Activated T-helper 1 cell treated with anti-CD3 and anti-CD28 coated beads, Interleukin-12 subunit alpha, Interleukin-12 subunit beta, Interleukin-2, Interleukin-4 antibody, amounts not matched to agents 30 ng/mL and 10 ng/mL and 1 ng/mL, durations not matched to agents 14 hours and 24 hours and 36 hours (primary cell): ENCODE measurements at places on chromosomes 5 and 9.

DNA sequence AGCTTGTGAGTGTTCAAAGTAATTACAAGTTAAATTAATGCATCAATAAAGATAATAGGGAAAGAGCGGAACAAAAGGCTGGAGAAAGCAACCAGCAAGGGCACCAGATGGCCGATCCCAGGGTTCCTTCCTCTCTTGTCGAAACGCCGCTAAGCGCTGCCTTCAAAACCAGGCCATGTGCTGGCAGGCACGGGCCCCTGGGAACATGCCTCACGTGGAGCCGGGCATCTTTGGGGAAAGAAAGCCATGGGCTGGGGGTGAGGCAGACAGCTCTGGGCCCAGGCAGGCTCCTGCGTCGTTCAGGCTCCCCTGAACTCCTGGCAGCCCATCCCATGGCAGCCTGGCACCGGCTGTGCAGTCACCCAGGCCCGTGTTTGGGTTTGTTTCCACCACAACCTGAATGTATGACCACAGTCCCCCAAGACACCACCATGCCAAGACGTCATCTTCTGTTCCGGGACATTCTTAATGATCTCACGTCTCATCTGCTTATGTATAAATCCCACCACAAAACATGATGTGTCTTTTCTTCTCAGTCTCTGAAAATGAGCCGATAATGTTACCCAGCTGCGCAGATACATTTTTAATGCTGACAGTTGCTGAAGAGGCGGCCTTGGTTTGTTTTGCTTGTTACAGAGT is 110.4 kb upstream of the SARDH start:
- no peaks in the 10 kb centered on the region for H3K36me3 ChIP-seq
- no peak overlapping the region for H3K4me3 ChIP-seq
- no peaks in the 10 kb centered on the region for H3K4me1 ChIP-seq
- no peaks in the 10 kb centered on the region for H3K27me3 ChIP-seq

DNA sequence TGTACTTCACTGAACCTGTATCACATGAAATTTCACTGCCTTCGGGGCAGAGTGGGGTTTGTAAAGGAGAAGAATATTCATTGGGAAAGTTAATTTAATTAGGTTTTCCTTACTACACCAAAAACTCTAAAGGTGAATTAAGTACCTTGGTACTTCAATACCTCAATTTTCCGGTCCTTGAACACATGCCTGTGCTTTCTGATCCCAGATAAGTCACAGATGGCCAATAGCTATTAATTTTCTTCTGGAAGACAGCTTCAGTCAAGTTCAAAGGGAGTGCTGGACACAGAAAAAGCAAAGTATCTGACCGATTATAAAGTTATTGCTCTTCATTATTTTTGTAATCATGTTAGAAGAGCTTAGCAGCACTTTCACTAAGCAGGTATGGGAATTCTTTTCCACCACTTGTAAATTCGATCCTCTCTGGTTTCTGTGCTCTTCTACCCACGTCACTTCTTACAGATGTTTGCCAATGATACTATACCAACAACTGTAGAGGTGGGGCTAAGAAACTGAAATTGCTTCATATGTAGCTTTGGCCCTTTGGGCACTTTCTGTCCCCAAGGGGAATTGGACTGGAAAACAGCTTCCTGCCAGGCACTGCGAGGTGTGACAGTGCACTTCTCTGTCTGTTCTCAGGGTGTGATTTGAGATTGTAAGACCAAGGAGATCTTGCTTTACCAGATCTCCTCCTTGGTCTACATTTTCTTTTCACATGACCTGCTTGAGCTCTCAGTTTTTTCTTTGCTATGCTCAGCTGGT is 164.0 kb downstream of the CCDC192 start:
- H3K27ac ChIP-seq, result no peak overlapping the region
- H3K36me3 ChIP-seq, result no peaks in the 10 kb centered on the region
- H3K4me3 ChIP-seq, result no peak overlapping the region
- DNase-seq, result no peak
- H3K4me1 ChIP-seq, result no peaks in the 10 kb centered on the region

GRCh38 chr5:158851488-158851887 is 248.2 kb downstream of the EBF1 start:
- H3K36me3 ChIP-seq, result no peaks in the 10 kb centered on the region
- H3K27ac ChIP-seq, result no peak overlapping the region
- H3K27me3 ChIP-seq, result peaks cover 2% of the 10 kb centered on the region
- DNase-seq, result no peak
- peaks cover 4% of the 10 kb centered on the region for H3K4me1 ChIP-seq

DNA sequence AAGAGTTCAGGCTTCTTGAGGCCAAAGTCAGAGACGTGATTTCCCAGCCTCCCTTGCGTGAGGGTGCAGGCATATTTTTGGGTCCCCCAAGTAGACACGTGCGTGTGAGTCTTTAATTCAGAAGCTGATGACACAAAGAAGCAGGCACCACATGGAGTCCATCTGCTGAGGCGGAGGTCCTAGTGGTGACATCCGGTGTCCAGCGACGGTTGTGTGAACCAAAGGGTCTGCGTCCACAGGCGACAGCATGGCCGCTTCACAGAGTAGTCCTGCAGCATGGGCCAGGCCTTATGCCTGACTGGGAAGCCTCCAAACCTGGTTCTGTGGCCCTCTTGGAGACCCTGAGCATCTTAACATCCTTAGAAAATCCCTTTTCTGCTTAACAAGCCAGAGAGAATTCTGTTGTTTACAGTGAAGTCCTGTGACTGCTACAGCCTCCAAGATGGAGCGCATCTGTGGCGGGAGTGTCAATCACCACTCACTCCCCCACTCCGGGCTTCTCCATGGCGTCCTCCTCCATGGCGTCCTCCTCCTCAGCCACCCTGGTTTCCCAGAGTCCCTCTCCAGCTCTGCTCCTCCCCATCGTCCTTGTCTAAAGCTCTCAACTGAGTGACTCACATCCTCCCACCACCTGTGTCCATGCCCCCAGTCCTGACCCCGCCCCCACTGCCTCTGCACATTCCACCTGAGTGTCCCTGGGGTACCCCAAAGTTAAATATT is 133.8 kb downstream of the PAX5 start:
- no peak overlapping the region for H3K27ac ChIP-seq
- no peak overlapping the region for H3K4me3 ChIP-seq
- no peaks in the 10 kb centered on the region for H3K36me3 ChIP-seq

DNA sequence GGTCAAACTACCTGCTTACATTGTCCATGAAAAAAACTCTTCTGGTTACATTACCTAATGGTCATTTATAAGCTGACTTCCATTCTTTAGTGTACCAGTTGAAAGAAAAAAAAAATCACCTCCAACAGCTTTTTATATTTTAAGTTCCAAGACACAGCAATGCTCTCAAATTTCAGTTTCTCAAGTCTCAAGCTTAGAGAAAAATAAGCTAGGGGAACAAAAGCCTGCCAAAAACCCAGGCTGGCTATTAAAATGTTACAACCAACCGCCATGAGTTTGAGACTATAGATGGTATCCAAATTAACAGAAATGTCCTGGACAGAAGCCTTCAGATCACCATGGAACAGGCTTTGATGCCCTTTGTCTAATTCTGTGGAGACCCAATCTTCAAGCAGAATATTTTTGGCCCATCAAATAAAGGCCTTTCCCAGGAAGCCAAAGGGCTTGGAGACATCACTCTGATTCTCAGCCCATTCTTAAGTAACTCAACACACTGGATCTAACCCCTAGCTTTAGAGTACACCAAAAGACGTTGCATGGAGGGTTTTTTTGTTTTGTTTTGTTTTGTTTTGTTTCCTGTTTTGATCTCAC is 343.7 kb downstream of the GLIS3 start:
- no peaks in the 10 kb centered on the region for H3K27me3 ChIP-seq
- no peak overlapping the region for H3K27ac ChIP-seq
- no peaks in the 10 kb centered on the region for H3K4me1 ChIP-seq
- no peak overlapping the region for H3K4me3 ChIP-seq
- DNase-seq, result no peak

GRCh38 chr9:121073038-121073437 is 1.7 kb upstream of the CNTRL start:
- peak overlapping the region; percentile 100 for H3K4me3 ChIP-seq
- H3K27ac ChIP-seq, result peak overlapping the region; percentile 45
- DNase-seq, result no peak
- H3K4me1 ChIP-seq, result peaks cover 57% of the 10 kb centered on the region

- H3K4me1 ChIP-seq, result no peaks in the 10 kb centered on the region
- no peaks in the 10 kb centered on the region for H3K27me3 ChIP-seq
- H3K27ac ChIP-seq, result no peak overlapping the region
- DNase-seq, result no peak
These were observed 139.0 kb upstream of the GAS1 start for GRCh38 chr9:87086221-87086818.

GRCh38 chr9:121562301-121562700 is 62.7 kb upstream of the GGTA1 start:
- H3K27me3 ChIP-seq, result peaks cover 6% of the 10 kb centered on the region
- no peaks in the 10 kb centered on the region for H3K36me3 ChIP-seq
- no peak for DNase-seq
- no peak overlapping the region for H3K27ac ChIP-seq
- no peak overlapping the region for H3K4me3 ChIP-seq
- H3K4me1 ChIP-seq, result no peaks in the 10 kb centered on the region

GRCh38 chr5:181204826-181205760 is at the start of gene TRIM7:
Gene TRIM7 (minus strand): TSS chr5:181205196. CDS start chr5:181205110, 86 bp downstream.
- peak within 1 kb of the TSS; percentile 89 for H3K4me3 ChIP-seq
- peaks cover 3% of the 10 kb centered on the region for H3K36me3 ChIP-seq
- DNase-seq, result peak; percentile 16
- peak within 1 kb of the TSS; percentile 81 for H3K27ac ChIP-seq
- H3K27me3 ChIP-seq, result peaks cover 47% of the 10 kb centered on the region

GRCh38 chr9:89605465-89606048 is 745 bp downstream of the GADD45G start:
- peaks cover 9% of the 10 kb centered on the region for H3K27me3 ChIP-seq
- H3K4me3 ChIP-seq, result peak overlapping the region; percentile 92
- peaks cover 29% of the 10 kb centered on the region for H3K36me3 ChIP-seq
- peak overlapping the region; percentile 91 for H3K27ac ChIP-seq
- peak; percentile 62 for DNase-seq

- peaks cover 15% of the 10 kb centered on the region for H3K27me3 ChIP-seq
- H3K27ac ChIP-seq, result no peak overlapping the region
- no peak for DNase-seq
- peaks cover 3% of the 10 kb centered on the region for H3K36me3 ChIP-seq
- H3K4me1 ChIP-seq, result no peaks in the 10 kb centered on the region
- H3K4me3 ChIP-seq, result no peak overlapping the region
These were observed 28.7 kb downstream of the ROR2 start for GRCh38 chr9:91921371-91921770.

DNA sequence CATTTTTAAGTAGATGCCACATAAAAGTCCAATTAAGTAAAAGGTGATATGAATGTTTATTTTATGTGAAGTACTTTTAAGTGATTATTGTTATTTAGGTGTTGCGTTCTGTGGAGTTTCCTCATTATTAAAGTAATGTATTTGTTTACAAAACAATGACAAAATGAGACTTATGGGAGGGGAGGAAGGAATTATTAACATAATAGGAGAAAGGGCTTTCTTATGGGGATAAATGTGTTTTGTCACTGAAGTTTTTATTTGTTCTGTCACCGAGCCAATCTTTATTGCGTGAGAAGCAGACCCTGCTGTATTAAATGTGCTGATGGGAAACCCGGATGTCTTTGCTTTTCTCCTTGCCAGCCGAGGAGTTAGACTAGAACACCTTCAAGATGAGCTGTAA is 44.5 kb downstream of the TRIO start:
- H3K27me3 ChIP-seq, result peaks cover 4% of the 10 kb centered on the region
- no peak for DNase-seq
- no peak overlapping the region for H3K27ac ChIP-seq
- H3K36me3 ChIP-seq, result no peaks in the 10 kb centered on the region

- H3K4me3 ChIP-seq, result no peak overlapping the region
- H3K36me3 ChIP-seq, result peaks cover 2% of the 10 kb centered on the region
- no peak for DNase-seq
- no peaks in the 10 kb centered on the region for H3K4me1 ChIP-seq
- no peak overlapping the region for H3K27ac ChIP-seq
These were observed 134.3 kb downstream of the PPP2R2B start for GRCh38 chr5:146744068-146744745.

- no peak overlapping the region for H3K4me3 ChIP-seq
- H3K4me1 ChIP-seq, result no peaks in the 10 kb centered on the region
- no peaks in the 10 kb centered on the region for H3K27me3 ChIP-seq
- no peak for DNase-seq
These were observed 25.4 kb downstream of the TYRP1 start for GRCh38 chr9:12718482-12719026.

GRCh38 chr5:138468966-138469539 is 3.8 kb downstream of the EGR1 start:
- peaks cover 26% of the 10 kb centered on the region for H3K4me1 ChIP-seq
- DNase-seq, result no peak
- H3K27me3 ChIP-seq, result peaks cover 17% of the 10 kb centered on the region
- H3K36me3 ChIP-seq, result peaks cover 24% of the 10 kb centered on the region
- no peak overlapping the region for H3K27ac ChIP-seq
- peak overlapping the region; percentile 83 for H3K4me3 ChIP-seq

DNA sequence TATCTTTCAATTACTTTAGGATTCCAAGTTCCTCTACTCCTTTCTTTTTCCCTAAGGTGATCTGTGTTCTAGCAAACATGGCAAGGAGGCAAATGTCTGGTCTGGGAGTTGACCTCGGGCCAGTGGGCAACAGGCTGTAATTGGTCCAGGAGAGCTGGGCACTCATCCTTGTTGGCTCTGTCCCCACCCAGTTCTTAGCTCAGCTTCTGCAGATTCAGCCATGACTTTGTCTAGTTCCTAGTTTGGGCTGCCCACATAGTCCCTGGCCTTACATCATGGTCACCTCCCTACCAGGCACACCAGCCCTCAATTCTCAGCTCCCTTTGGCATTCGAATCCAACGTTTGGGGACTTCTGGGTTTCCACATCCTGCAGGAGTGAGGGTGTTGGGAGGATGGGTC is 92.1 kb upstream of the DAP start:
- no peak overlapping the region for H3K27ac ChIP-seq
- DNase-seq, result no peak
- H3K4me3 ChIP-seq, result no peak overlapping the region
- peaks cover 5% of the 10 kb centered on the region for H3K27me3 ChIP-seq
- H3K36me3 ChIP-seq, result no peaks in the 10 kb centered on the region

DNA sequence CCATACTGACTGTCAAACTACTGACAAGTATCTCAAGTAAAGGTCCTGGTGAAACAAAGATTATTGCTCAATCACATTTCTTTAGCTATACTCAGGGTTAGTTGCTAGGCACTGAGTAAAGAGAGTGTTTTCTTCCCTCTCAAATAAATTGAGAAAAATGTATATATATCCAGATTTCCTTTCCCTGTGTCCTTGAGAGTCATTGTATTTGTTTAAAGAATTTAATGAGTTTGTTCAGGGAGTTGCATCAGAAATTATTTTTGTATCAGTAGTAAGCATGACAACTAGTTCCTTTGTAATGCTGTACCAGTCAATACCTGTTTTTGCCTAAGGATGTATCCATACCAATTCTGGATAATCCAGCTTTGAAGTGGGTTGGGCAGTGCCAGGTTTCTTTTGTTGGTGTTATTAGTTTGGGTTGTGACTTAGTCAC is 3.2 kb upstream of the ANKHD1 start:
- no peak for DNase-seq
- H3K4me1 ChIP-seq, result peaks cover 5% of the 10 kb centered on the region
- no peaks in the 10 kb centered on the region for H3K27me3 ChIP-seq
- no peaks in the 10 kb centered on the region for H3K36me3 ChIP-seq
- no peak overlapping the region for H3K27ac ChIP-seq

- H3K27me3 ChIP-seq, result peaks cover 3% of the 10 kb centered on the region
- DNase-seq, result no peak
- no peak overlapping the region for H3K27ac ChIP-seq
These were observed 37.7 kb upstream of the CKMT2 start for GRCh38 chr5:81195335-81195929.
